ENCODE measurements at places on chromosomes 1 and 21.

GRCh38 chr1:47181955-47182675 is 7.7 kb downstream of the PDZK1IP1 start:
- no peak for DNase-seq

DNA sequence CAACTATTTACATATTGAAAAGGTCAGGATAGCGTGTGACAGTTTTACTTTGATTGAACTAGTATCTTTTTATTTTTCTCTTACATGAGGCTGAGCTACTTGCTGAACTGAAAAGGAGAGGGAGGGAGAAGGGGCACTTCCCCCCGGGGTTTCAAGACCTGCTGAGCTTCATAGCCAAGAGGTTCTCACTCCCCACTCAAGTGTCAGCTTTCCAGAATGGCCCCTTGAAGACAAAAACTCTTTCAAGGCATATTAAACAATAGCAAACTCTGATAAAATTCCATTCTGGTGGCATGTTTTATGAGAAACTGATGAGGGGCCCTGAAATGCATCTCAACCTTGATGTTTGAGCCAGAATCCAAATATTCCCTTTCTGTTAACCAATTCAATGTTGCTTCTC is 143.0 kb downstream of the KAZN start:
- no peak for DNase-seq

GRCh38 chr1:39901464-39901713 is 328 bp downstream of the MYCL start:
- DNase-seq: no peak

DNA sequence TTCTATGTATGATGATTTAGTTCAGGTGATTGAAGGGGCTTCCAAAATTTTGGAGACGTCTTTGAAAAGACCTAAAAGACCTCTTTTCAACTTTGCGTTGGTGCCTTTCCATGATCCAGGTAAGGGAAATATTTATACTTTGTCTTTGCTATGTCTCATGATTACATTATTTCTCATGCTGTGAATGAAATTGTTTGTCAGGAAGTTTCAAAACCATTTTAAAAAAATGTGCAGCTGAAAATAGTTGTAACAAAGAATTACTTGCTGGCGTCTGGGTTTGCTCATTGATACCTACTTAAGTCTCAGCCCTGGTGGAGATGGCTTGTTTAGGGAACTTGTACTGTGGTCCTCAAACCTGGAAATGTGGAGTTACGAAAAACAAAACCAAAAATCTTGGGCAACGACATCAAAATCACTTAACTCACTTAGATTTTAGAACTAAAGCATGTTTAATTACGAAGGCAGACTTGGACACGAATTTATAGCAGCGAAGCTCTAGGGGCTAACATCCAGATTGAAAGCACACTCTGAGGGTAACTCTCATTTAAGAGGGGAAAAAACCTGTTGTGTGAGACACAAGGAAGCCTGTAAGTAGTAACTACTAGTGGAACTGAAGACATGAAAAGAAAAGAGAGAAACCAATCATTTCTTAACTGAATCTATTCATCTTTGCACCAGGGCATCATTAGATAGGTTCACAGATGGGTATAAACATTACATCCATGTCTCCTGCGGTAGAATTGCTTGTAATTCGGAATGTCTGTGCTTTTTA is 924 bp downstream of the HMCN1 start:
- no peak for DNase-seq

DNA sequence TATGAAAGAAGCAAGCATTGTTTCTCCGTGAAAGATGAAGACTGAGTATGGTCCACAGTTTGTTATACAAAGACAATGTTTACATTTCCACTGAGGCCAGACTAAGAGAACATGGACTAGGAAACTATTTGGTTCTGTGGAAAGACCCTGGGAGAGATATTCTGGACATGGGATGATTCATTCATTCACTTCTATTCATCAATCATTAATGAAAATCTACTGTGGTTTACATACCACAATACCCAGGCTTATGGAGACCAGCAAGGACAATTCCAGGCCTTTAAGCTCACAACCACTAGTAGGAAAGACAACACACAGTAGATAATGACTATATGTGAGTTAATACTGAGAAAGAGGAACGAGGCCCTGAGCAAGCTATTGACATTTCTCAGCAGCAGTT is 125.4 kb downstream of the TBX15 start:
- no peak for DNase-seq

GRCh38 chr1:211605603-211606331 is 26.8 kb upstream of the SLC30A1 start:
- no peak for DNase-seq

DNA sequence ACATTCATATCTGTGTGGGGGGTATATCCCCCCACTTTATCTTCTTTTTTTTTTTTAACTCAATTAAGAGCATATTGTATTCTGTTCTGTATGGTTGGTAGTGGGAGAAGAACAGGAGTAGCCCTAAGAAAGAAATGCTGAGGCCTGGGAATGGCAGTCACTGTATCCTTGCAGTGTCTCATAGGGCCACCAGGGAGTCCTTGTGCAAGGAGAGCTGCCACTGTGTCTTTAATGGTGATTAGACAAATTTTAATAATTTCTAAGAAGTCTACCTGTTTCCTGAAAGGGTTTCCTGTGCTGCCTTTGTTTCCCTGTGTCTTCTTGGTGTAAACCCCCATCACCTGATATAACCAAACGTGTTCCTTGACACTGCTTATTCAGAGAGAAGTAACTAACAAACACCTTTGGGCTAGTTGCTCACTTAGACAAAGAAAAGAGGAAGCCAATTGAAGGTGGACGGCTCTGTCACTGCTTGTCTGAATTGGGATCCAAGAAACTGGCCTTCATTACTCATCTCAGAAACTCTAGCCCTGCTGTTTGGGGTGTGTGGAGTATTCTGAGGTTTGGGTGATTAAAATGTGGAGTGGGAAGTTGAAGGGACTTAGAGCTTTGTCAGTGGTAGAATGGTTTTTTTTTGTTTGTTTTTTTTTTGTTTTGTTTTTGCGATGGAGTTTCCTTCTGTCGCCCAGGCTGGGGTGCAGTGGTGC is 15.2 kb downstream of the GIPC2 start:
- no peak for DNase-seq

GRCh38 chr1:184242507-184242943 is 144.3 kb upstream of the C1orf21 start:
- no peak for DNase-seq

DNA sequence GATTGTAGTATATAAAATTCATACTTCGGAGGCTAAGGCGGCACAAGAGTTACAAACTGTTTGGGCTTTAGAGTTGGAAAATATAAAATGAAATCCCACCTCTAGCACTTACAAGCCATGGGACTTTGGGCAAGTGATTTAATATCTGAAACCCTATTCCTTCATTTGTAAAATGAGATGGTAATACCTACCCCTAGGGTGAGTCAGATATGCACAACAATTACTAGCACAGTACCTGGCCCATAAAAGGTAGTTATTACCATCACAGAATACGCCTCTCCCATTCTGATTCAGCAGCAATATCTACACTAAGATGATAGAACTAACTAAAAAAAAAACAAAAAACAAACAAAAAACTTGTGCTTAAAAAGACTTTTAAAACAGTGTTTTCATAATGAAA is 3.5 kb downstream of the KLHL12 start:
- DNase-seq: no peak

GRCh38 chr1:84689514-84690396 is 506 bp downstream of the SSX2IP start:
- DNase-seq: peak; percentile 75

- DNase-seq: no peak
Measured at GRCh38 chr1:218529646-218530300, 184.6 kb downstream of the TGFB2 start.

- DNase-seq: no peak
Measured at GRCh38 chr1:12424793-12425192, 193.2 kb downstream of the DHRS3 start.

GRCh38 chr1:203103216-203103615 is 17.4 kb upstream of the MYOG start:
- no peak for DNase-seq

GRCh38 chr1:200917291-200917817 is 22.7 kb downstream of the INAVA start:
- peak; percentile 61 for DNase-seq

GRCh38 chr1:38476850-38477178 is 382.8 kb downstream of the RRAGC start:
- no peak for DNase-seq

- DNase-seq: no peak
Measured at GRCh38 chr1:169902751-169903150, 9.1 kb upstream of the SCYL3 start.

- no peak for DNase-seq
Measured at GRCh38 chr1:46508757-46509156, 19.1 kb downstream of the DMBX1 start.

GRCh38 chr1:216205176-216205575 is 218.1 kb downstream of the USH2A start:
- DNase-seq: no peak

- DNase-seq: no peak
Measured at GRCh38 chr21:43806017-43806710, 16.8 kb downstream of the RRP1 start.

DNA sequence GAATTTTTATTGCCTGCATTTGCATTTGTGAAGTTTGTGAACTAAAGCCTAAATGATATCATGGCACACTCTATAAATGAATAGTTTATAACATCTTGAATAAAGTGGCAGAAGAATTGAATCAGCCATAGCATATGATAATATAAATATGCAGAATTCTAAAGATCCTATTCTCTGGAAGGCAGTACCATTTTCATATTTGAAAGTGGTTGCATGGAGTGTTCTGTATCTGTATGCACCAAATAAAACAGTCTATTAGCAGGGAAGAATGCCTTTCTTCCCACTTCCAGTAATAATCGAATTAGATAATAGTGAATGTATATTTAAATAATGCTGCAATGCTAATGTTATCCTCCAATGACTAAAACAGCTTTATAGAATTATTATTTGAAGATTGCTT is 57.9 kb upstream of the TRIM67 start:
- DNase-seq: no peak

- peak; percentile 22 for DNase-seq
Measured at GRCh38 chr1:78839704-78840277, 166.7 kb downstream of the ADGRL4 start.

DNA sequence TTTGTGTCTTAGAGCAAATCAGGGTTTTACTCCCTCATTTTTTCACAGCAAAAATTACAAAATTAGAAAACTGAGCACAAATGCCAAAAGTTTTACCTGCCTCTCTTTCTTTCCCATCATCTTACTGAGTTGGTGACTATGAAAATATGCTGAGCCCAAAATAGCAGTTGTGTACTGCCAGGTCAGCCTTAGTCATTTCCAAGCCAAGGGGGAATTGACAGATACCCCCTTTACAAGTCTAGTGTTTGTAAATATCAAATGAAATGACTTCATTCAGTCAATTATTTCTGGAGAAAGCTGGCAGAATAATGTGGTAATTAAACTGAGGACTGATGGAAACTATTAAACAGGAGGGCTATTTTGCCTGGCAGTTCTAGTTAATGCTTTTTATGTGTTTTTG is 11.4 kb upstream of the GORAB start:
- DNase-seq: no peak

DNA sequence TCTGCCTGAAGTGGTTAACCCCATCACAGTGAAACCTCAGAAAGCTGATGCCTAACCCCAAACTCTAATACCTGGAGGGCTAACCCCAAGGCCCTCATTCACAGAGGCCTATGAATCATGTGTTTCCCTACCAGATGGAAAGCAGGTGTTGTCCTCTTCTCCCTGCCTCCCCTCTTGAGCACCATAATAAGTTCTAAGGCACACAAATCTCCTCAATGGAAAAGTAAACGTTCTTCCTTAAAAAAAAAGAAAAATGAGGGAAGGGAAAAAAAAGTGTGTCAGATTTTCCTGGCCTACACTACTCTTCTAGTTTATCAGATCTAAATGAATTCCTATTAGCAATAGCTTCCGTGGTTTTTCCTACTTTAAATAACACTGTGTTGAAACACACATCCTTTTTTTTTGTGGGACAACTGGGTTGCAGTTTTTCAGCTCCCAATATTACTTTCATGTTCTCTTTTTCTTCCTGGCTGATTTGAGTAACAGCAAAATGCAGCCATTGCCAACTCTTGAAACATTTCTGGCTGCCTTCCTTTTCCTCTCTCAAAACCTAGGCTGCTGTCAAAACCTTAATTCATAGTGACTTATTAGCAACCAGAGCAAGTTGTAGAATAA is 43.2 kb downstream of the SLC44A3 start:
- no peak for DNase-seq

- DNase-seq: no peak
Measured at GRCh38 chr1:229885568-229886495, 181.2 kb upstream of the GALNT2 start.

GRCh38 chr1:151593730-151594129 is 18.1 kb upstream of the SNX27 start:
- no peak for DNase-seq

- no peak for DNase-seq
Measured at GRCh38 chr21:37424396-37424795, 57.8 kb downstream of the DYRK1A start.

GRCh38 chr1:37560401-37561132 is 3.8 kb downstream of the DNALI1 start:
- no peak for DNase-seq

DNA sequence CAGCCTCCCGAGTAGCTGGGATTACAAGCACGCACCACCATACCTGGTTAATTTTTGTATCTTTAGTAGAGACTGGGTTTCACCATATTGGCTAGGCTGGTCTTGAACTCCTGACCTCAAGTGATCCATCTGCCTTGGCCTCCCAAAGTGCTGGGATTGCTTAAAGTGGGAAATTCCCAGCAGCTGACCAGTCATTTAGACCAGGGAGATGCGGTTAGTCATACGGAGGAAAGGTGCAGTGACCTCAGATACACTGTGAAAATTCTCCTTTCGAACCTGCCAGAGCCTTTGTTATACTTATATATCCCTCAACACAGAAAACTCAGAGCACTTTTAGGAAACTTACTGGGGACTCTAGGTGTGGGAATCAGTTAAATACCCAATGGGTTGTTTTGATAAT is 39.6 kb downstream of the MAP10 start:
- DNase-seq: no peak

GRCh38 chr1:59328353-59328752 is 31.5 kb downstream of the FGGY start:
- no peak for DNase-seq

DNA sequence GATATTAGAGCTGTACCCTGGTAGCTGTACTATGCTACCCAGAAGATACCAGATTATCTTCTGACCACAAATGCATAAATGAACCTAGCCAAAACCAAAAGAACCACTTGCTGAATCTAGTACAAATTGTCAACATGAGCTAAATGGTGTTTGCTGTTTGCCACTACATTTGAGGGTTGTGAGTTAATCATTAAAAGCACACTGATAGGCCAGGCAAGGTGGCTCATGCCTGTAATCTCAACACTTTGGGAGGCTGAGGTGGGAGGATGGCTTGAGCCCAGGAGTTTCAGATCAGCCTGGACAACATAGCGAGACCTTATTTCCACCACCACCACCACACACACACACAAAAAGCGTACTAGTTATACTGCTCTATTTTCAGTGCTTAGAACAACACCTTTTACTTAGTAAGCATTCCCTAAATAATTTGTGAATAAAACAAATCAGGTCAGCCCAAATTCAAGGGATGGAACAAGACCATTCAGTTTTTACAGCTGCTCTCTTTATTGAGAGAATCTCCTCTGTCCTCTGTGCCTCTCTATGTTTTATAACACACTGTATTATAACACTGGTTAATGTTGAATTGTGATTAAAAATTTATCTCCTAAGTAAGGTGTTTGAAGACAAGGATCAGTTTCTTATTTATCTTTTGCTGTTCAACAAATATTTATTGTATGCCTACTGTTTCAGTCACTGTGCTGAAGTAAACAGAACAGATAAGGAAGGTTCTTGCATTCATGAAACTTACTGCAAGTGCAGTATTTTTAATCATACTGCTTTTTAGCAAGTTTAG is 44.0 kb downstream of the MAGI3 start:
- DNase-seq: no peak

All from tibial artery (tissue), 4 donors.